ENCODE measurements at places on chromosomes 12 and 14. TPM values are rescaled to one million over a fixed set of nuclear protein-coding genes. Genes with fewer than 3 reads are reported as not detected.

LTBR gene
- polyA plus RNA-seq = 37.8 TPM

PTMS gene
- polyA plus RNA-seq = 93.2 TPM

ZNF140 gene
- 14.8 TPM for polyA plus RNA-seq

DEGS2 gene
- 11.9 TPM for polyA plus RNA-seq

PLA2G1B gene
- polyA plus RNA-seq = 7.8 TPM

CARMIL3 gene
- 1.7 TPM for polyA plus RNA-seq

GLIPR1L2 gene
- 0.47 TPM for polyA plus RNA-seq

FAM90A1 gene
- not detected for polyA plus RNA-seq

C1R gene
- 23.8 TPM for polyA plus RNA-seq

MLEC gene
- polyA plus RNA-seq = 31.0 TPM

GPRC5A gene
- polyA plus RNA-seq = 30.5 TPM

CSRP2 gene
- 25.2 TPM for polyA plus RNA-seq

SLC6A12 gene
- polyA plus RNA-seq = 4.2 TPM

ABCD2 gene
- not detected for polyA plus RNA-seq

TAS2R7 gene
- polyA plus RNA-seq = not detected

LHX5 gene
- not detected for polyA plus RNA-seq

METTL17 gene
- 76.4 TPM for polyA plus RNA-seq

FAM234B gene
- 1.1 TPM for polyA plus RNA-seq

NELL2 gene
- polyA plus RNA-seq = 5.2 TPM

MDP1 gene
- 28.8 TPM for polyA plus RNA-seq

KRT71 gene
- polyA plus RNA-seq = not detected

All from sigmoid colon (tissue), 7 donors.